ENCODE measurements at places on chromosomes 5 and 9. TPM values are rescaled to one million over a fixed set of nuclear protein-coding genes. Genes with fewer than 3 reads are reported as not detected.
A peak's percentile ranks its signal among the peaks of the same experiment; 100 is the strongest.

DNA sequence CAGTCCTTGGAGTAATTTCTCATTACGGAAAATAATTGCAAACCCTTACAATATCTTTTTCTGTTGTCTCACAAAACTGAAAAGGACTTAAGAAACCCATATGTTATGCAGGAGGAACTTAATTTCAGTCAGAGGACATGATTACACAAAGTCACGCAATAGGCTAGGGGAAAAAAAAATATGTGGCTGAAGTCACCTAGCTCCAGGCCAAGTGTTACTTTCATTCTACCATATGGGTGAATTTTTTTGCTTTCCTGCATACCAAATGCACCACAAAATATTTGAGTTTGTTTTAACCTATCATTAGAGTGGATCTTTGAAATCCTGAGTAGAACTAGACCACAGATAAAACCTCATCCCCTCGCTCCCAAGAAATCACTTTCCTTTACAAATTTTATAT lies 523.5 kb downstream of the CAAP1 start:
- peak; percentile 95 for DNase-seq

DNA sequence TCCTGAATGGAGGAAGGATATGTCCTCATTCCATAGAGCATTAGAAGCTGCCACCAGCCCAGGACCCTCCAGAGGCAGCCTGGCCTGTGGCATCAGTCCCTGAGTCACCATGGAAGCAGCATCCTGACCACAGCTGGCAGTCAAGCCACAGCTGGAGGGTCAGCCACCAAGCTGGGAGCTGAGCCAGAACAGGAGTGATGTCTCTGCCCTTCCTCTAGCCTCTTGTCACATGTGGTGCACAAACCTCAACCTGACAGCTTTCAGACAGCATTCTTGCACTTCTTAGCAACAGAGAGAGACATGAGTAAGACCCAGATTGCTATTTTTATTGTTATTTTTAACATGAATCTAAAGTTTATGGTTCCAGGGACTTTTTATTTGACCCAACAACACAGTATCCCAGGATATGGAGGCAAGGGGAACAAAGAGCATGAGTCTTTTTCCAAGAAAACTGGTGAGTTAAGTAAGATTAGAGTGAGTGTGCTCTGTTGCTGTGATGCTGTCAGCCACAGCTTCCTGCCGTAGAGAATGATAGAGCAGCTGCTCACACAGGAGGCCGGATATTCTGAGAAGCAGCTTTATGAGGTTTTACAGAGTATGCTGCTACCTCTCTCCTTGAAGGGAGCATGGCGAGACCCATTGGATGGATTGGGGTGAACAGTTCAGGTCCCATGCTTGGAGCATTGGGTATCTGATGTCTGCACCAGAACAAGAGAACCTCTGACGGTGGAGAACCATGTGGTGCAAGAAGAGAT lies 13.0 kb upstream of the CYFIP2 start:
- peak; percentile 39 for DNase-seq

DNA sequence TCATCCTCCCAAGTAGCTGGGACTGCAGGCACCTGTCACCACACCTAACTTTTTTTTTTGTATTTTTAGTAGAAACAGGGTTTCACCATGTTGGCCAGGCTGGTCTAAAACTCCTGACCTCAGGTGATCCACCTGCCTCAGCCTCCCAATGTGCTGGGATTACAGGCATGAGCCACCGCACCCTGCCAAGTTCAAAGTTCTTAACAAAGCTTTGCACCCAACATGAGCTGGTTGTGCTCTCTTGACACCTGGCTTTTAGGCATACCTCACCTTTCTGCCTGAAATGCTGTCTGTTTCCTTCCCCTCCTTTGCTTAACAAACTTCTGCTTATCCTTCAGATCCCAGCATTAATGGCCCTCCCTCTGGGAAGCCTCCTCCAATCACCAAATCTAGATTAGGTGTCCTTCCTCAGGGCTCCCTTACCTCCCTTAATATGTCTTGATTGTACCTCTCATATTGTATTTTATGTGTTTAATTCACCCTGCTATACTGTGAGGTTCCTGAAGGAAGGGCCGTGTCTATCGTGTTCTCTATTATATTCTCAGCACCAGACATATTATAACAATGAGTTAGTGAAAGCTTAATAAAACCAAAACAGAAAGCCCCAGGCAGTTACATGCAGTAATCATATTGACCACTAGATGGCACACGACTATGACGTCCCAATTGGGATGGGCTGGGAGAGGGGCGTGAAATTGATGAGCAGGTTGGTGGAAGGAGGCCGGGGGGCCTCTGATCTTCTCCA lies 62.9 kb upstream of the PPARGC1B start:
- DNase-seq, result peak; percentile 19

DNA sequence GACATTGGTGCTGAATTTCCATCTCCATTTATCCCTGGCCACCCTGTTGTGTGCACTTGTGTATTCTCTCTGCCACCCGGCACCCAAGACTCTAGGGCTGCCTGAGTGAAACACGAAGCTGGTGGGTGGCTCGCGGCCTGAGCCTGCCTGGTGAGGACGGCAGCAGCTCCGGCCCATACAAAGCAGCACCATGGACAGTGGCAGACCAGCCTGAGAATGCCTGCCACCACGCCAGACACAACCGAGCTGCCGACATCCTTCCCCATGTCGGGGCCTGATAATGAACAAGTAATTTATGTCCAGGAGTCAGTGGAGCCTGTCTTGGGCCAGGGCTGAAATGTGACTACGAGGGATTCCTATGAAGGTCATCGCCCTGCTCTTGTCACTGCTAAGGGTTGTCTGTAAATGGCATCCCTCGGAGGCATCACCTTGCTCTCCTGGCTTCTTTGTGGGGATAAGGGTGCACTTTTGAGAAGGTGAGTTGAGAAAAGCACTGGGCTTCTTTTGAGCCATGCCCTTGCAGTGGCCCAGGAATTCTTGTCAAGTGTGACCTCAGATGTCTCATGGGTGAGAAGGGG lies 175.7 kb downstream of the MELK start:
- peak; percentile 39 for DNase-seq

- peak; percentile 14 for DNase-seq
Observed at GRCh38 chr9:104108315-104108714, 14.2 kb downstream of the SMC2 start.

DNA sequence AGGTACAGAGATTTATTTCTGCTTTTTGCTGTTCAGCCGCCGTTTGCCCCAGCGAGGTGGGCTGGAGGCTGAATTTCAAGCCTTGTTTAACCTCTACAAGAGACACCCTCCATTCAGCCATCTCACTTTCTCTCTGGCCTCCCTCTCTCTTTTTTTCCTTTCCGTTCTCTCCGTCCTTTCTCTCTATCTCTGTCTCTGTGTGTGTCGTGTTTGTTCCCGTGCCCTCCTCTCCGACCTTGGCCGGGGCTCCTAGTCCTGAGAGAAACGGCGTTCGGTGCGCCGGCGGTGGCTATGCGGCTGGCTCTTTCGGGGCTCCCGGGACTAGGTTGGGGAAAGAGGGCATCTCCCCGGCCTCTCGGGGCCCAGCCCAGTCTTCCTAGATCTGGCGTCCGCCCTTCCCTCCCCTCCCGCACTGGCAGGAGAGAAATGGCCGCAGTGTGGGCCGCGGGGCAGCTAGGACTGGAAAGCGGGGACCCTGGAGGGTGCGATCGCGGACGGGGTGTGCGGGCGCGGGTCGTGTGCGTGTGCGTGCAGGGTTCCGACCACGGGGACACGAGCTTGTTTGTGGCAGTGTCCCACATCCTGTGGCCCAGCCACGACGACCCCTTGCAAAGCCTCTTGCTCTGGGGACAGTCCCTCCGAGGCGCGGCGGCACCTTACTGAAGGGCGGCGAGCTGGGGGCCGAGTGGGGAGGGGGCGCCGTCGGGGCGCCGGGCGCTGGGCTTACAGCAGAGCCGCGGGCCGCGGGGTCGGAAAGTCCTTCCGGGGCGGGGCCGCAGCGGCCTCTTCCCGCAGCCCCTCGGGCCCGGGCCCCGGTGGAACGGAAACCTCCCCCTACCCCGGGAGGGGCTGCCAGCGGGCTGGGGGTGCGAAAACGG lies 5.7 kb downstream of the LHX2 start:
- DNase-seq, result no peak

- peak; percentile 70 for DNase-seq
Observed at GRCh38 chr5:14834584-14835550, 36.7 kb downstream of the ANKH start.

- no peak for DNase-seq
Observed at GRCh38 chr5:80266566-80266965, 10.7 kb upstream of the SERINC5 start.

DNA sequence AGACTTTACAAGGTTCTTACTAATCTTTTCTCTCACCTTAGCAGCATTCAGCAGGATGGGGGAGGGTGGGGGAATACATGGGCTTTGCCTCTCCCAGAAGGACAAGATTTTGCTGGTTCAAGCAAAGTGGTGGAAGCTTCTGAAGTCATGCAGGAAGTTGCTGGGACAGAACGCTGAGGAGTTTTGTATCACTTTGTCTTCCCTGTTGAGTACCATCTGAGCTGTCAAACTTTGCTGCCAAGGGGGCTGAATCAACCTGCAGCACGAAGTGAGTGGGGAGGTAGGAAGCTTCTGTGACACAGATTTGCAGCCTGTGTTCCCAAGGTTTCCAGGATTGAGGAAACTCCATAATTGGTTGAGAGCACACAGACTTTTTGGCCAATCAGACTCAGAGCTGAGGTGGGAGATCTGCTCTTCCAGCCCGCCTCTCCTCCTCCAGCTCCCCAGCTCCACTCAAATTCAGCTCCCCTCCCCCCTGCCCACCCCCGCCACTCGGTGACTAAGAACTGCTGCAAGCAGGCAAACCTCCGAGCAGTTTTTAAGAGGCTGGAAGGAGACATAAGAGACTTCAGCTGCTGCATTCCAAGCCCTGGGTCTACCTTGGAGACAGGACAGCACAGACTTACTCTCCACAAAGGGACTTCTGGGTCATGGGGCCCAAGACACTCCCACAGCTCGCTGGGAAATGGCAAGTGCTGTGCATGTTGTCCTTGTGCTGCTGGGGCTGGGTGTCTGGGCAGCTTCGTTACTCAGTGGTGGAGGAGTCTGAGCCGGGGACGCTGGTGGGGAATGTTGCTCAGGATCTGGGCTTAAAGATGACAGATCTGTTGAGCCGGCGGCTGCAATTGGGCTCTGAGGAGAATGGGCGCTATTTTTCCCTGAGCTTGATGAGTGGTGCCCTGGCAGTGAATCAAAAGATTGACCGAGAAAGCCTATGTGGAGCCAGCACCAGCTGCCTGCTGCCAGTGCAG lies at the start of gene PCDHGC5:
TSS of gene PCDHGC5 (plus strand) at position 491 of the 971 bp plus-strand sequence. CDS start at position 651, 160 bp downstream.
- DNase-seq, result peak; percentile 61

DNA sequence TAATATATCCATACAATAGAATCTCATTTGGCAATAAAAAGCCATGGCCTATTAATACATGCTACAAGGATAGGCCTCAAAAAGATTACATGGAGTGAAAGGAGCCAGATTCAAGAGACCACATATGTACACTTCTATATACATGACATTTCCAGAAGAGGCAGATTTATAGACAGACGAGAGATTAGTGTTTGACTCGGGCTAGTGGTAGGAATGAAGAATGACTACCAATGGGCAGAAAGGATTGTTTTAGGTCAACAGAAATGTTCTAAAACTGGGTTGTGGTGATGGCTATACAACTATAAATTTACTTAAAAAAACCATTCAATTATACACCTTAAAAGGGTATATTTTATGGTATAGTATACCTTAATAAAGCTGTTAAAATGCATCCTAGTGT lies 41.9 kb downstream of the SETX start:
- no peak for DNase-seq

DNA sequence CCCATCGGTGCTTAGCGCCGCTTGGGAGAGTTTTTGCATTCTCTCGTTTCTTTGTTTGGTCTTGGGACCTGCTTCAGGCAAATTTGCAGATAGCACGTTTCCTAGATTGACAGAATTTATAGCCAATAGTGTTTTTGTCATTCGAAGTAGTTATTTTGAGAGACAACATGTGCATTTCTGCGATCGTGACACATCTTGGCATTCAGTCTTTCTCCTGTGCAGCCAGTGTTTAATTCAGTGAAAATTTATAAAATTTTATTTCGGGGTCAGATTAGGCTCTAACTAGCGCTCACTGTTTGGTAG lies 830 bp downstream of the PRRC1 start:
- no peak for DNase-seq

- peak; percentile 33 for DNase-seq
Observed at GRCh38 chr9:130535818-130536521, 43.4 kb upstream of the FUBP3 start.

IL5 gene
- not detected for total RNA-seq

NUTM2F gene
- total RNA-seq, result not detected

GABRA1 gene
- not detected for total RNA-seq

MLANA gene
- total RNA-seq, result not detected

LCN2 gene
- total RNA-seq, result not detected

PPP3R2 gene
- total RNA-seq, result not detected

CCL27 gene
- total RNA-seq, result not detected

SMIM32 gene
- not detected for total RNA-seq

PCDHA8 gene
- 0.12 TPM for total RNA-seq

TMEM174 gene
- total RNA-seq, result not detected
